ENCODE measurements at places on chromosomes 5 and 9.

GRCh38 chr9:122036988-122037387, 56.1 kb downstream of the TTLL11 start:
- peak; percentile 14 for DNase-seq

- no peak for DNase-seq
These were observed 9.2 kb upstream of the IL7R start for GRCh38 chr5:35847491-35847890.

- peak; percentile 97 for DNase-seq
These were observed 11.1 kb upstream of the MLANA start for GRCh38 chr9:5879419-5880181.

- DNase-seq, result no peak
These were observed 765.3 kb downstream of the MTRR start for GRCh38 chr5:8634219-8634618.

DNA sequence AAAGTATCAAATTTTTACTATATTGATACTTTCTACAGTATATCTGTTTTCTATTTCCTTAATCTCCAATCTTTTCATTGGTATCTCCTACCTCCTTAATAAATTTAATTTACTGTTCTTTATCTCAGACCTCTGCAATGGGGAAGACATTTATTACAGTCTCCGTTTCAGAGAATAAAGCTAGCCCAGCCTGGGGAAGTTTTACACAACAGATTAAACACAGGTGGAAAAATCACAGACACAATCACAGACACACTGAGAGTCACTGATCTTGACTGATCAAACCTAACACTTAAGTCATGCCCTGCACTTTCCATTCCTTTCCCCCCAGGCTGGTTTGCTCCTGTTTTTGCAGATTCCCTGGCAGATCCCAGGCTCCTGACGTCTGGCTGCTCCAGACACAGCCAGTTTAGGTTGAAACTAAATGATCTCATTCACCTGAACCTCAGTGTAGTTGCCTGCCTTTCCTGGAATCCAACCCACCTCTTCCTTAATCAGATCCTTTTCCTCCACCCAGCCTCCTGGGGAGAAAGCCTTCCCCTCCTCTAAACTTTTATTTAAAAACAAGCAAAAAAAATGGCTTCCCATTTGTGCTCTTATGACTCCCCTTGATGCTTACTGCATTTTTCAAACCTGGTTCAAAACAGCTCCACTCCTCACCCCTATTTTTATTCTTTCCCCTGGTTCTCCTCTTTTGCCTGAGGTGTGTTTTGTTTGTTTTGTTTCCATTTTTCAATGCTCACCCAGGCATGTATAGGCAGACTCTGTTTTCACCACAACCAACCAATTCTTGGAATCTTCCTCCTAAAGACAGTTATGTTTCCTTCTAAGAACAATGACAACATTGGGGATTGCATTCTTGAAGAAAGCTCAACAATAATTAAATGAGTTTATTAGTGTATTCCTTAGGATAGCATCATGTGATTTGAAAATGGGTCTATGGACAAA, 29.5 kb upstream of the OSMR start:
- no peak for DNase-seq

- no peak for DNase-seq
These were observed 1366.1 kb upstream of the CDH9 start for GRCh38 chr5:28404363-28405071.

DNA sequence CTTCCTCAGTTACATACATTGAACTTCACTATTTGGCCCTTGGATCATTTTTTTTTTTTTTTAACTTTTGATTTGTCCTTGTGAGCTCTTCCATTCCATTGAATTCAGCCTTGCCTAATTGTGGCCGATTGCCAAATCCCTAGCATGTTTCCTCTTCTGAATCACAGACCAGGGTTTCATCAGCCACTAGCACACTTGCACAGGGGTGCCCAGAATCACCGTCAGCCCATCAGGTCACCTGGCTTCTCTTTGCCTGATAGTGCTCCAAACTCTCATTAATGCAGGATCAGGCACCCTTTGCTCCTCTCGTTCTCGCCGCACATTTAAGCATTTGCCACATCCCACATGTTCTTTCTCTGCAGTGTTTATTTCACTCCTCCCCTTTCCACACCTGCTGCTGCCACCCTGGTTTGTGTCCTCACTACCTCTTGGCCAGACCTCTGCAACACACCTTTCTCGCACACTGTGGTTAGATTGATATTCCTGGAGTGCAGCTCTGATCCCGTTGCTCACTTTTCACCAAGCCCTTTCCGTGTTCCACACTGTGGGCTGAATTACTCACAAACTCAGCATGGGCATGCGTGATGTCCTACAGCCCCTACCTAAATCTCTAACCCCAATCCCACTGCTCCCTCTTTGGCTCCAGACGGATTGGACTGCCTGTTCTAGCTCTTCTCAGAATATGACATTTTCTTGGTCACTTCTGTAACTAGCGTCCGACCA, 9.8 kb downstream of the PIK3R1 start:
- peak; percentile 86 for DNase-seq

GRCh38 chr5:56039985-56040384, 45.2 kb upstream of the IL6ST start:
- DNase-seq, result peak; percentile 32

- DNase-seq, result no peak
These were observed 177.8 kb downstream of the NSG2 start for GRCh38 chr5:174223355-174223754.

GRCh38 chr9:122835313-122835731, 6.9 kb upstream of the PDCL start:
- DNase-seq, result no peak

- peak; percentile 46 for DNase-seq
These were observed 22.3 kb upstream of the DPYSL3 start for GRCh38 chr5:147532156-147532555.

DNA sequence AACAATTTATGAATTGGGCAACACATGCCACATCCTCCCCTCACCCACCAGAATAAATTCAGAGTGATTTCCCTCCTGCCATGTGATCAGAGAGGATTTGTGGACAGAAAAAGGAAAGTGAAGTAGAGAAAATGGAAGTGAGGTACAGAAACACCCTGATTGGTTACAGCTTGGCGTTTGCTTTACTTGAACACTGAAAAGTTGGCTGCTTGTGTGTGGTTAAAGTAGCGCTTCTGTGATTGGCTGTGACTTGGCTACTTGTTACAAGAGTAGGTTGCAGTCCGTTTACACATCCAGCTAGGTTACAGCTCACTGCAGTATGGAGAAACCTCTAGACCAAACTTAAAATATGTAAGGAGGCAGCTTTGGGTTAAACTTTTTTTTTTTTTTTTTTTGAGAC, 205.2 kb upstream of the ZNF608 start:
- DNase-seq, result no peak

DNA sequence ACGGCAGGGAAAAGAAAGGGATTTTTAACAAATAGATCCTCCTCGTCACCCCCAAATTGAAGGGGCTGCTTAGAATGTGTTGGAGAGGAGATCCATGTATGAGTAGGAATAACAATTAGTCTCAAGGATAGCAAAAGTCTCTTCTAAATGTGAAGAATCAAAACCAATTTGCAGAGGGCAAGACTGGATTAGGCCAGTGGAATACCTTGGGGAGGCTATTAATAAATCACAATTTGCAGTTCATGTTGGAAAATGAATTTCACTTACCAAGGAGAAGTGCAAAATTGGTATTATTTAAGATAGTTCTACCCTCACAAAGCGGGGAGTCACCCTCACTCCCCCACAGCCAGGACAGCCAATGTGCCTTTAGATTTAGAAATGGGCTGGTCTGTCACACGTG, 299.8 kb upstream of the SLC30A5 start:
- no peak for DNase-seq

GRCh38 chr5:66469684-66470083, 126.5 kb upstream of the MAST4 start:
- DNase-seq, result no peak

DNA sequence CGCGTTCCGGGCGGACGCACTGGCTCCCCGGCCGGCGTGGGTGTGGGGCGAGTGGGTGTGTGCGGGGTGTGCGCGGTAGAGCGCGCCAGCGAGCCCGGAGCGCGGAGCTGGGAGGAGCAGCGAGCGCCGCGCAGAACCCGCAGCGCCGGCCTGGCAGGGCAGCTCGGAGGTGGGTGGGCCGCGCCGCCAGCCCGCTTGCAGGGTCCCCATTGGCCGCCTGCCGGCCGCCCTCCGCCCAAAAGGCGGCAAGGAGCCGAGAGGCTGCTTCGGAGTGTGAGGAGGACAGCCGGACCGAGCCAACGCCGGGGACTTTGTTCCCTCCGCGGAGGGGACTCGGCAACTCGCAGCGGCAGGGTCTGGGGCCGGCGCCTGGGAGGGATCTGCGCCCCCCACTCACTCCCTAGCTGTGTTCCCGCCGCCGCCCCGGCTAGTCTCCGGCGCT, at the start of gene DAPK1:
Gene DAPK1, plus strand, starts transcription at position 264 of the 442 bp plus-strand sequence. CDS start 1,211 bp downstream, outside the sequence.
- peak; percentile 59 for DNase-seq

DNA sequence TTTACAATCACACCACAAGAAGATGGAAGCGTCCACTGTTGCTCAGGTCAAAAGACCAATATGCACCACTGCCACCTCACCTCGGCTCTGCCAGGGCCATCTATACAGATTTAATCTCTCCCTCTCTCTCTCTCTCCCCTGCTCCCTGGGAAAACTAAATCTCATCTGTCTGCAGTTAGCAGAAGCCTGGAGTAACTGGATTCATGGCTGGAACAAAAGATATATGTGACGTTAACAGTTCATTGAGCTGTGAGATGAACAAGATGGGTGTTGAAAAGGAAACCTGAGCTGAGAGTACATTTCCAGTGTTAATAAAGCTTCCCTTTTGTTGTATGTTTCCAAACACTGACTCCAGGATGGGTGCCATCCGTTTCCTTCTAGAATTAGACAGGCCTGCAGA, 369.7 kb downstream of the CDK5RAP2 start:
- no peak for DNase-seq

Data from amniotic epithelial cell (primary cell).